ENCODE measurements at places on chromosomes 4 and X. TPM values are rescaled to one million over a fixed set of nuclear protein-coding genes. Genes with fewer than 3 reads are reported as not detected.

- H3K27me3 ChIP-seq = no peaks in the 10 kb centered on the region
- H3K27ac ChIP-seq = no peak overlapping the region
- no peak for DNase-seq
- no peaks in the 10 kb centered on the region for H3K4me1 ChIP-seq
Measured at GRCh38 chr4:109921384-109921808, 8.7 kb downstream of the EGF start.

GRCh38 chrX:103584596-103584995 lies 719 bp upstream of the TCEAL4 start:
- H3K27me3 ChIP-seq = no peaks in the 10 kb centered on the region
- no peak for DNase-seq
- no peaks in the 10 kb centered on the region for H3K36me3 ChIP-seq
- H3K27ac ChIP-seq = no peak overlapping the region

DNA sequence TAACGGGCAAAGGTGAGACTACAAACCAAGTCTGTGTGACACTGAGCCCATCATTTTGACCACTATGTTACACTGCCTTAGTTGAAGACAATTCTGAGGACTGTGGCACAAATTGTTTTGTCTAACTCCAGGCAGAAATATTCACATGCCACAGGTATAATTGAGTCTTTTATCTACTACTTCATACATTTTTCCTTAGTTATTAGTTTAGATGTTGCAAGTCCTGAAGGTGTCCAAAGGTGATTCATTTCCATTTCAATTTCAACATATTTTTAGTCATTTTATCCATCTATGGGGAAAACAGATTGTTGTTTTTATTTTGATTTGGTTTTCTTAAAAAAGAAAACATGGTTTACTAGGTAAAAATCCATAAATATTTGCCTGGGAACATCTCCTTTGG lies 341.7 kb upstream of the SMIM31 start:
- no peaks in the 10 kb centered on the region for H3K27me3 ChIP-seq
- DNase-seq = no peak
- no peak overlapping the region for H3K4me3 ChIP-seq
- H3K36me3 ChIP-seq = no peaks in the 10 kb centered on the region

GATA1 gene
- not detected for total RNA-seq

GRCh38 chr4:4671774-4672349 lies 130.0 kb upstream of the STX18 start:
- DNase-seq = no peak
- H3K36me3 ChIP-seq = no peaks in the 10 kb centered on the region
- no peaks in the 10 kb centered on the region for H3K27me3 ChIP-seq
- H3K4me1 ChIP-seq = no peaks in the 10 kb centered on the region
- H3K27ac ChIP-seq = no peak overlapping the region

DNA sequence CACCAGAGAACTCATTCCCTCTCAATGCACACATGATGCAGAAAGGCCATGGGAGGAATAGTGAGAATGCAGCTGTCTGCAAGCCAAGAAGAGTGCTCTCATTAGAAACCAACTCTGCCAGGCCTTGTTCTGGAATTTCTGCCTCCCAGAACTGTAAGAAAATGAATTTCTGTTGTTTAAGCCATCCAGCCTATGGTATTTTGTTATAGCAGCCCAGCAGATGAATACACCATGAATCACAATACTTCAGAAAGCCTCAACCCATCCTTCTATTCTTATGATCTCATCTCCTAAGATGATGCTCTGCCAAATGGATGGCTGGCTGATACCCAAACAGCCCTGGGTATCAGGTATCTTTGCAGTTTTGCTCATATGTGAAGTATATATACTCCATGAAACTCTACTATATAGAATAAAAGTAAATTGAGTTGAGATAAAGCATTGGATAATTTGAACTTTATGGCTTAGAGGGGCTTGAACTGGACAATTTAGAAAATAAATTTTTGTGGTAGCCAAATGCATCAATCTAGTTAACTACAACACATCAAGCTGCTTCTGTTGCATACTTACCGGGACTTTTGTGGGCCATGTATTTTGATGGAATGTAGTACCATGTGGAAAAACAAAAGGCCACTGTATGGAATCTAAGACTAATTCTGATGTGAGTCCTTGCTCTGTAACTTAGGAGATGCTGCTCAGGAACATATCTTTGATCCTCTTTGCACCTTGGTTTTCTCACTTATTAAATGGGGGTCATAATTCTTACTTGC lies 245.9 kb downstream of the HS3ST1 start:
- no peak for DNase-seq
- no peaks in the 10 kb centered on the region for H3K36me3 ChIP-seq
- H3K27me3 ChIP-seq = no peaks in the 10 kb centered on the region

GRCh38 chr4:121728798-121729226 lies 32.0 kb upstream of the ANXA5 start:
- no peak overlapping the region for H3K27ac ChIP-seq
- no peak for DNase-seq
- no peaks in the 10 kb centered on the region for H3K4me1 ChIP-seq
- H3K36me3 ChIP-seq = no peaks in the 10 kb centered on the region

KCNE5 gene
- not detected for total RNA-seq

DNA sequence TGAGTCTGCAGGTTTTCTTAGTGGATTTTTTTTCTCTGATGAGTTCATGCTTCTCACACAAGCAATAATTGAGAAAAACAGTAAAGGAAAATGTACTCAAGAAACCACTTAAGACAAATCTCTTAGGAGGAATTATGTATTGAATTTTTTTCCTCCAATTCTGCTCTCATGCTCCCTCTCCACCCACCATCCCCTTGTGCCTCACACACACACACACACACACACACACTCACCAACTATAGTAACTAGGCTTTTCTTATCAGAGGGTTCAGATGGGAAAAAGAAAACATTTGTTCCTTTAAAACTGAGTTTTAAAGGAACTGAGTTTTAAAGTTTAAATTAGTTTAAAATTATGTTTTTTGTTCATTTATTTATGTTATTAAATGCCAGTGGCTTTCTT lies 47.0 kb upstream of the ANXA10 start:
- DNase-seq = no peak
- no peak overlapping the region for H3K27ac ChIP-seq
- no peak overlapping the region for H3K4me3 ChIP-seq
- no peaks in the 10 kb centered on the region for H3K27me3 ChIP-seq
- H3K36me3 ChIP-seq = no peaks in the 10 kb centered on the region

GRCh38 chr4:175656649-175657048 lies 155.4 kb downstream of the GPM6A start:
- no peaks in the 10 kb centered on the region for H3K36me3 ChIP-seq
- H3K27ac ChIP-seq = no peak overlapping the region
- no peak overlapping the region for H3K4me3 ChIP-seq

GRCh38 chr4:47533689-47534347 lies 48.7 kb downstream of the ATP10D start:
- DNase-seq = no peak
- peaks cover 72% of the 10 kb centered on the region for H3K36me3 ChIP-seq
- no peaks in the 10 kb centered on the region for H3K27me3 ChIP-seq
- H3K27ac ChIP-seq = no peak overlapping the region

SPANXB1 gene
- total RNA-seq = not detected

GAB1 gene
- total RNA-seq = 30.5 TPM

- no peaks in the 10 kb centered on the region for H3K27me3 ChIP-seq
- no peaks in the 10 kb centered on the region for H3K36me3 ChIP-seq
- no peak for DNase-seq
- H3K27ac ChIP-seq = no peak overlapping the region
- no peaks in the 10 kb centered on the region for H3K4me1 ChIP-seq
Measured at GRCh38 chr4:127575888-127576287, 56.9 kb upstream of the INTU start.

GRCh38 chrX:103440621-103441020 lies 64.3 kb downstream of the BEX3 start:
- H3K27me3 ChIP-seq = no peaks in the 10 kb centered on the region
- H3K4me1 ChIP-seq = no peaks in the 10 kb centered on the region
- no peak overlapping the region for H3K4me3 ChIP-seq
- no peaks in the 10 kb centered on the region for H3K36me3 ChIP-seq
- no peak overlapping the region for H3K27ac ChIP-seq

- DNase-seq = no peak
- H3K27ac ChIP-seq = no peak overlapping the region
- H3K36me3 ChIP-seq = no peaks in the 10 kb centered on the region
- no peaks in the 10 kb centered on the region for H3K4me1 ChIP-seq
Measured at GRCh38 chr4:175970724-175971123, 94.9 kb upstream of the WDR17 start.

DNA sequence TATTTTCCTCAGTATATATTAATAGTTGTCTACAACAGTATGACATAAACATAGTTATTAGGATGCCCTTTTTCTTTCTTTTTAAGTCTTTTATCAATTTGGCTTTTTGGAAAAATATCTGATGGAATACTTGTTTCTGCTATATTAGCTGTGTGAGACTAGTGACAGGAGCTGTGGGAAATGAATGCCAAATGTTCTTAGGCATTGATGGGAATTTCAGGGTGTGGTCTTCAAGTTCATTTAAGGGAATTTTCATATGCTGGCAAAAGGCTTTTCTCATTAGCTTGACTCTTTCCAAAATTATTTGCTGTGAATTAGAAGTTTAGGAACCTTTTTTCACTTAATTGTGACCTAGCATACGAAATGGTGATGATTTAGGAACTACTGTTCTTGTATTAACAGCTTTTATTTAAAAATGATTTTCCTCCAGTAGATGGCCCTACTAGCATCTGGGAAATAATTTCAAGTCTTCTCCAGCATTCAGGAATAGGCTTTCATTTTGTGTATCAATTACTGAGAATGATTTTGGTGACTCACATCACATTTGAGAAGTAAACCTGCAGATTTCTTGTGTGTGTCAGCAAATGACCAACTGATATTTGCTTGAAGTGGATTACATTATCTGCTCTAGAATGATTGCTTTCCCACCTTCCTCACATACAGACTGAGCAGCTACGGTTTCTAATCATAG lies 70.9 kb downstream of the HTT start:
- no peak overlapping the region for H3K27ac ChIP-seq
- H3K36me3 ChIP-seq = peaks cover 14% of the 10 kb centered on the region
- no peak for DNase-seq
- no peaks in the 10 kb centered on the region for H3K27me3 ChIP-seq

DNA sequence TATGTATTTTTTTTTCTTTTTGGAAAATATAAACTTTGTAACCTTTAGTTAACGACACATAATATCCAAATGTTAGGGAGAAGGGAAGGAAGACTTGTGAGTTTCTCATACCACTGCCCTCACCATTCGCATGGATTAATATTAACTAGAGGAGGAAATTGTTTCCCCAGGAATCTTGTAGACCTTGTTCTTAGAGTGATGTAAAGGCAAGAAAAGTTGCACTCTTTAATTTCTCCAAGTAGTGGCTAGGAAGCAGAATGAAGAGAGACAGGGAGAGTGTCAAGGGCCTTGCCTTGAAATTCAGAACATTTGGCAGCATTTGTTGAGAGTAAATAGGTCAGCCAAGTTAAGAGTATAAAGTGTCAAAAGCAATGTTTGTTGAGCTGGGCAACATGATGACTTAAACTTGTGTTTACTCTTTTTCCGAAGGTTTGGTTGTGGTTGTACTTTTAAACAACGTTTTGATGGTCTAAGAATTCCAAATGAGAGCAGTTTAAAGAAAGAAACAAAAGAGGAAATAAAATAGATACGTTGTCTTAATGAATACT lies 105.7 kb downstream of the TENM3 start:
- H3K4me3 ChIP-seq = no peak overlapping the region
- no peak for DNase-seq
- H3K4me1 ChIP-seq = no peaks in the 10 kb centered on the region
- no peak overlapping the region for H3K27ac ChIP-seq
- H3K36me3 ChIP-seq = no peaks in the 10 kb centered on the region

- no peak for DNase-seq
- no peaks in the 10 kb centered on the region for H3K27me3 ChIP-seq
- no peak overlapping the region for H3K27ac ChIP-seq
- no peaks in the 10 kb centered on the region for H3K4me1 ChIP-seq
- no peak overlapping the region for H3K4me3 ChIP-seq
Measured at GRCh38 chrX:70672326-70672725, 227.7 kb downstream of the DLG3 start.

PPEF2 gene
- not detected for total RNA-seq

GRCh38 chr4:53863736-53864365 lies 200.6 kb downstream of the CHIC2 start:
- no peak overlapping the region for H3K4me3 ChIP-seq
- H3K36me3 ChIP-seq = no peaks in the 10 kb centered on the region
- H3K27me3 ChIP-seq = no peaks in the 10 kb centered on the region
- H3K27ac ChIP-seq = no peak overlapping the region

RHOXF1 gene
- total RNA-seq = not detected

GRCh38 chrX:138885886-138886285 lies 174.4 kb upstream of the FGF13 start:
- H3K4me1 ChIP-seq = peaks cover 15% of the 10 kb centered on the region
- H3K4me3 ChIP-seq = no peak overlapping the region
- H3K36me3 ChIP-seq = no peaks in the 10 kb centered on the region

HDX gene
- total RNA-seq = 0.34 TPM

ARMCX2 gene
- 13.5 TPM for total RNA-seq

TRIM60 gene
- total RNA-seq = not detected

- no peak for DNase-seq
- peak overlapping the region; percentile 86 for H3K27ac ChIP-seq
- H3K36me3 ChIP-seq = no peaks in the 10 kb centered on the region
- H3K4me3 ChIP-seq = no peak overlapping the region
- peaks cover 76% of the 10 kb centered on the region for H3K4me1 ChIP-seq
Measured at GRCh38 chr4:53647547-53647946, 56.3 kb upstream of the LNX1 start.

GRCh38 chr4:182478475-182478874 lies 235.3 kb downstream of the TENM3 start:
- no peak for DNase-seq
- no peaks in the 10 kb centered on the region for H3K4me1 ChIP-seq
- no peaks in the 10 kb centered on the region for H3K36me3 ChIP-seq
- H3K27me3 ChIP-seq = no peaks in the 10 kb centered on the region

GRCh38 chr4:181637186-181638105 lies 605.8 kb upstream of the TENM3 start:
- H3K4me3 ChIP-seq = no peak overlapping the region
- DNase-seq = no peak
- no peaks in the 10 kb centered on the region for H3K27me3 ChIP-seq
- H3K4me1 ChIP-seq = no peaks in the 10 kb centered on the region

BEX1 gene
- total RNA-seq = not detected

DNA sequence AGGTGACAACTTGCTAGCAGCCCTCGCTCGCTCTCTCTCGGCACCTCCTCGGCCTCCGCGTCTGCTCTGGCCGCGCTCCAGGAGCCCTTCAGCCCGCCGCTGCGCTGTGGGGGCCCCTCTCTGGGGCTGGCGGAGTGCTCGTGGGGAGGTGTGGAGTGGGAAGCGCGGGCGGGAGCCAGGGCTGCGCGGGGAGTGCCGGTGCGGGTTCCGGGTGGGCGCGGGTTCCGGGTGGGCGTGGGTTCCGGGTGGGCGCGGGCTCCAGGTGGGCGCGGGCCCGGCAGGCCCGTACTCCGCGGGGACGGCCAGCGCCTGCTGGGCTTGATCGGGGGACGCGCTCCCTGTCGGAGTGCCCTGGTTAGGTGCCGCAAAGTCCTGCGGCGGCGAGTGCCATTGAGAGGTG lies 384.3 kb downstream of the GPM6A start:
- H3K27ac ChIP-seq = no peak overlapping the region
- DNase-seq = no peak
- H3K4me3 ChIP-seq = no peak overlapping the region
- H3K27me3 ChIP-seq = no peaks in the 10 kb centered on the region
- H3K36me3 ChIP-seq = no peaks in the 10 kb centered on the region

- H3K27me3 ChIP-seq = no peaks in the 10 kb centered on the region
- no peaks in the 10 kb centered on the region for H3K4me1 ChIP-seq
- no peak for DNase-seq
- H3K36me3 ChIP-seq = no peaks in the 10 kb centered on the region
- H3K27ac ChIP-seq = no peak overlapping the region
Measured at GRCh38 chr4:180532691-180533090, 1710.5 kb upstream of the TENM3 start.
